Activated CD4-positive, alpha-beta T cell treated with anti-CD3 and anti-CD28 coated beads for 36 hours (primary cell): ENCODE measurements at places on chromosomes 6 and 20. TPM values are rescaled to one million over a fixed set of nuclear protein-coding genes. Genes with fewer than 3 reads are reported as not detected.

DNA sequence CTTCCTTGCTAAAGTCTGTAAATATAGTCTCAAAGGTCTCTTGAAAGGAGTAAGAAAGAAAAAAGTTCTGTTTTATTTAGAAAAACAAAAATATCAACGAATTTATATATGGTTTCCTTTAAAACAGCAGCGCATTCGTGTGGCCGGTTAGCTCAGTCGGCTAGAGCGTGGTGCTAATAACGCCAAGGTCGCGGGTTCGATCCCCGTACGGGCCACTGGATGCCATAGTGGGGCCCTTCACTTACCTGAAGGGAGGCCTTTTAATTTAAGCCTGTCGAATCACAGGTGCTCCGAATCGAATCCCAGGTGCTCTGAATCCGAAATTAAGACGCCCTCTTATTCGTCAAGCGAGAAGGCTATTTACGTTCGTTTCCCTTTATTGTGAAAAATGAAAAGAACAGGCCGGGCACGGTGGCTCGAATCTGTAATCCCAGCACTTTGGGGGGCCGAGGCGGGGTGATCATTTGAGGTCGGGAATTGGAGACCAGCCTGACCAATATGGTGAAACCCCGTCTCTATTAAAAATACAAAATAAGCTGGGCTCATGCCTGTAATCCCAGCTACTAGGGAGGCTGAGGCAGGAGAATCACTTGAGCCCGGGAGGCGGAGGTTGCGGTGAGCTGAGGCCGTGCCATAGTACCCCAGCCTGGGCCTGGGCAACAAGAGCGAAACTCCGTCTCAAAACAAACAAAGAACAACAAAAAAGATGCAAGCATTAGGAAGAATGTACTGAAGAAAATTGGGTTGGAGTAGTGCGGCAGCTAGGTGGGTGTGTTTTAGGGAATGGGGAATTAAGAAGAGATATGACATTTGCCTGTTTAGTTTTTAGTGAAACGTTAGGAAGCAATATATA lies 195.8 kb upstream of the ZNF184 start:
- peak; percentile 85 for DNase-seq

DNA sequence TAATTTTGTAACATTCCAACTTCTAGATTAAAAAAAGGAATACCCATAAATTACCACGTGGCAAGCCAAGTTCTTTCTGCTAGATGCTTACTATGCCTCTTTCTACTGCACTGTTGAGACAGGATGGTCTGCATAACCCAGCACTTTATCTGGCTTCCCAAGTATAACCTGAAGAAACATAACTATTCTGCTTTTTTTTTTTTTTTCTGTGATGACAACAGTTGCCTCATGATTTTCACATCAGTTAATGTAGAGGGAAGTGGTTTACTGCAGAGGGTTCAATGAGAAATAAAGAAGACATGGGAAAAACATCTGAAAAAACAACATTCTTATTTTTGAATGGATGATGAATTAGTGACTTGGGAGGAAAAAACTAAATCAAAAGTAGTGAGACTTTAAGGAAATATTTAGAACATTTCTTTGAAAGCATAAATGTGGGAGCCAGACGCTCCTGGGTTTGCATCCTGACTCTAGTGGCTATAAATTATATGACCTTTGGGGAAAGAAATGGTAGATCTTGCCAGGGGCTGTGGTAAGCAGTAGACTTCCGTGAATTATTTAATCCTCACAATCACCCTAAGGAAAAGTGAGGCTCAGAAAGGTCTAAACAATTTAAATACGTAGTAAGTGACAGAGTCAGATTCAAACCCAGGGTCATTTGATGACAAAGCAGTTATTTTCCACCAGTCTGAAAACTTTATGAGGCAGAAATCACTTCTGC lies 230.7 kb downstream of the PHACTR1 start:
- no peak for DNase-seq

DNA sequence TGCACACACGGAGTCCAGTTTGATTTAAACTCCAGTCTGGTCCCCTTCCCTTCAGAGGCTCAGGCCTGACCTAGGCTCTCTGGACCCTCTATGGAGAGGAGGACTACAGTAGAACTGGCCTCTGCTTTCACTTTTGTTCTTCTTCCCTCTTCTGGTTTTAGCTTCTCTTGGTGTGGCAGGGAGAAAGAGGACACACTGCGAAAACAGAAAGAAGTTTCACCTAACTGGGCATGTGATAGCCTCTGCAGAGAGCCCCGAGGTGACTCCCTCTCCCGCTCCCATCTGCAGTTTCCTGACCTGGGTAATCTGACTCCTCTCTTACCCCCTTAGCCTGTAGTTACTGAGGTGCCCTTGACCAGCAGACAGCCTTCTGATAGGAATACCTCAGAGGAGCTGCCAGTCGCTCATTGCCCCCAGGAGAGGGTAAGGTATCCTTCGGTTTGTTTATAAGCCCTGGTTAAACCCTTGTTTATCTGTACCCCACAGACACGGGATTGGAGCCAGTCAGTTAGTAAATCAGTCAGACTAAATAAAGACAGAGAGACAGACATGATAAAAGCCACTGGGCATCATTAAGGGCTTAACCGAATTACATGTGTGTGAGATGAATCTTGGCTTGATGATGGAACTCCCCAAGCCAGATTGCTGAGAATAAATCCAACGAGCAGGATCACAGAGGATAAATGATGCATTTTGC lies 12.0 kb upstream of the DTNBP1 start:
- no peak for DNase-seq

DNA sequence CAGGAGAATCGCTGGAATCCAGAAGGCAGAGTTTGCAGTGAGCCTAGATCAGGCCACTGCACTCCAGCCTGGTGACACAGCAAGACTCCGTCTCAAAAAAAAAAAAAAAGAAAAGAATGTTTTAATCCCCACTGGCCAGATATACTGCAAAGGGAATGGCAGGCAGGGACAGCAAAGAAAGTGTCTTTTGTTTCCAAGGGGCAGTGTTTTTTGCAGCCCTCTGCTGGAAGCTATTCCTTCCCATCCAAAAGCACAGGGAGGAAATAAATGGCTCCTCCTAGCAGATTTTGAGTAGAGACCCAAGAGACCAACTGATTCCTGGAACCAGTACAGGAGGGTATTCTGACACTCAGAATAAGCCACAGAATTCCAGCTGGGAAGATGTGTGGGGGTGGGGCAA lies 112.5 kb upstream of the STMND1 start:
- no peak for DNase-seq

DNA sequence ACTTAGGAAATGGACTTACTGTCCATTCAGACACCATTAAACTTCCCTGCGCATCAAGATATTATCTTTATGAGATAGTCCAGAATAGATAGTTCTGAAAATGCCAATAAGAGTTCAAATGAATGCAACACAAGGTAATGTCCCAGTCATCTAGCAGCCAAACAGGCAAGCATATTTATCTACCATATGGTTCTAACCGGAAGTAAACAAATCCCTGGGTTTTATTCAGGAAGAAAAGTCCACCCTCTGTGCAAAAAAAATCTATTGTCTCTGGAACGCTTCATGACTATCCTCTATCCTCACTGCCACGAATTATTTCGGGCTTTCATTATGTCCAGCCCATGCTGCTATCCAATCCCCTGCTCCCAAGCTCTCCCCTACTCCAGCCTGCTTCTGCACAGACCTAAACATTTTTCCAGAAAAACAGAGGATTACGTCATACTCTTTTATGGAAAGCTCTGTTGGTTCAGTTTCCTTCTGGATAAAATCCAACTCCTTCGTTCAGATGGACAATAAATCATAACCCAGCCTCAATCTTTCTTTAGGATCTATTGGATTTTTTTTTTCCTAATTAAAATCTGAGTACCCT lies 11.4 kb downstream of the PPIL6 start:
- DNase-seq = no peak

DNA sequence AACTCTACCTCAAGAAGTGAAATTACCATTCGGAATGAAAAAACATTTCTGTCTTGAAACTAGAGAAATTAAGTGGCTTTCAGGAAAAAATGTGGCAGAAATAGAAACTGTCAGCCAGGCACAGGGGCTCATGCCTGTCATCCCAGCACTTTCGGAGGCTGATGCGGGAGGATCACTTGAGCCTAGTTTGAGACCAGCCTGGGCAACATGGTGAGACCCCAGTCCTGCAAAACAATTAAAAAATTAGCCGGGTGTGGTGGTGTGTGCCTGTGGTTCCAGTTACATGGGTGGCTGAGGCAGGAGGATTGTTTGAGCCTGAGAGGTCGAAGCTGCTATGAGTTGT lies 7.1 kb upstream of the TMEM181 start:
- DNase-seq = no peak

Gene SLC13A3
- total RNA-seq = 0.07 TPM

Gene CYP21A2
- 0.47 TPM for total RNA-seq
